Stomach (tissue), 19 donors: ENCODE measurements at places on chromosomes 4 and X.
A peak's percentile ranks its signal among the peaks of the same experiment; 100 is the strongest.

DNA sequence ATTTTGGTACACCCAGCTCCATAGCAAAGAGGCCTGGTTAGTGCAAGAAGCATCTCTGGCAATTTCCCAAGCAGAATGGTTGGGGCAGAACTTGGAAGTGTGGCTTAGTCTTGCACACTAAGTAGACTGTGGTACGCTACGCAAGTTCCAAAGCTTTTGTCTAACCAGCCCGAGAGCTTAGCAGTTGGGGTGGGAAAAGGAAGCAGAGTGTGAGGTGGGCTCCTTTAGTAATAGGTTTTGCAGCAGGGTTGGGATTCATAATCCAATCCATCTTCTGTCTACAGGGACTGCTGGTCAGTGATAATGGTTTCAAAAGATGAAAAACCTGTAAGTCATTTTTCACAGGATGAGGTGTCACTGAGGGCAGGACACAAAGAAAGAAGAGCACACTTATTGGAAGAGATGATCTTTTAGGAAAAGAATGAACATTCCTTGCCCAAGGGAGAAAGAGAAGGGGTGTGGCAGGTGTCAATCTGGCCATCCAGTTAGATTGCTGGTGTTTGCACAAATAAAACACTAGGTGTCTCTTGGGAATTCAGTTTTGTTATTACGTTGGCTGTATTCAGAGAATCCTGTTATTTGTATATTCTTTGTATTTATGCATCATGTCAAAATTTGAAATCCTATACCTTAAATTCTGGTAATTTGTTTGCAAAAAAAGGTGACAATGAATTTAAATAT lies 244.3 kb downstream of the GPAT3 start:
- no peak overlapping the region for H3K4me3 ChIP-seq
- H3K36me3 ChIP-seq: no peaks in the 10 kb centered on the region
- DNase-seq: no peak
- no peaks in the 10 kb centered on the region for H3K27me3 ChIP-seq
- no peak overlapping the region for H3K27ac ChIP-seq

GRCh38 chrX:119273420-119274192 lies 37.5 kb downstream of the PGRMC1 start:
- peak overlapping the region; percentile 4 for H3K4me3 ChIP-seq
- peaks cover 20% of the 10 kb centered on the region for H3K27me3 ChIP-seq
- no peaks in the 10 kb centered on the region for H3K4me1 ChIP-seq
- H3K27ac ChIP-seq: no peak overlapping the region

GRCh38 chr4:125484912-125485311 lies 170.2 kb downstream of the FAT4 start:
- H3K4me3 ChIP-seq: no peak overlapping the region
- H3K27ac ChIP-seq: no peak overlapping the region
- H3K36me3 ChIP-seq: no peaks in the 10 kb centered on the region

DNA sequence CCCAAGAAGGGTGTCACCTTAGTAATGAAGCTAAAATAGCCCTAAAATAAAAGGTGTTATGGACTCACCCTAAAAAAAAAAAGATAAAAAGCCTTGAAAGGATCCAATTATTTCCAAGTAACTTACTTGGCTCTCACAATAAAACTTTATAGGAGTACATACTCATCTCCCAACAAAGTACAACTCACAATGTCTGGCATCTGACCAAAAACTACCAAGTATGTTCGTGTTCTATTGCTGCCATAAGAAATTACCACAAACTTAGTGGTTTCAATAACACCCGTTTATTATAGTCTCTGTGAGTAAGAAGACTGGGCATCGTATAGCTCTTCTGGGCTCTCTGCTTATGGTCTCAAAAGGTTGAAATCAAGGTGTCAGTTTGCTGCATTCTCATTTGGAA lies 51.0 kb downstream of the BEX1 start:
- no peaks in the 10 kb centered on the region for H3K36me3 ChIP-seq
- no peak overlapping the region for H3K4me3 ChIP-seq
- no peaks in the 10 kb centered on the region for H3K4me1 ChIP-seq
- H3K27ac ChIP-seq: no peak overlapping the region
- no peak for DNase-seq

DNA sequence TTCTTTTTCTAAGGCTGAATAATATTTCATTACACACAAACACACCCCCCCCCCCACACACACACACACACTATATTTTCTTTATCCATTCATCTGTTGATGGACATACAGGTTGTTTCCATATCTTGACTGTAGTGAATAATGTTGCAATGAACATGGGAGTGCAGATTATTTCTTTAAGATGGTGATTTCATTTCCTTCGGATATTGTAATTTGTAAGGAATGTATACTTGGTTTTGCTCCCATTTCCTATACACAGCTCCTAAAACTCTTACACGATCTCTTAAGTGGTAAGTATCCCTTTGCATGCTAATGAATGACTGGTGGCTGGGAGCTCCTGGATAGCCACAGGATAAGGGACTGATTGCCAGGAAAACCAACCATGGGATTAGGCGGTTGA lies 14.7 kb upstream of the RBMXL3 start:
- no peak overlapping the region for H3K4me3 ChIP-seq
- H3K27ac ChIP-seq: no peak overlapping the region
- H3K4me1 ChIP-seq: no peaks in the 10 kb centered on the region
- no peak for DNase-seq
- H3K27me3 ChIP-seq: no peaks in the 10 kb centered on the region
- no peaks in the 10 kb centered on the region for H3K36me3 ChIP-seq

- DNase-seq: peak; percentile 59
- H3K27ac ChIP-seq: no peak overlapping the region
- H3K36me3 ChIP-seq: no peaks in the 10 kb centered on the region
- H3K4me1 ChIP-seq: no peaks in the 10 kb centered on the region
Observed at GRCh38 chrX:36867143-36867542, 141.0 kb upstream of the FAM47C start.

- no peaks in the 10 kb centered on the region for H3K36me3 ChIP-seq
- H3K4me1 ChIP-seq: no peaks in the 10 kb centered on the region
- peaks cover 3% of the 10 kb centered on the region for H3K27me3 ChIP-seq
- H3K27ac ChIP-seq: no peak overlapping the region
Observed at GRCh38 chr4:7699031-7699430, 240.6 kb downstream of the AFAP1 start.

DNA sequence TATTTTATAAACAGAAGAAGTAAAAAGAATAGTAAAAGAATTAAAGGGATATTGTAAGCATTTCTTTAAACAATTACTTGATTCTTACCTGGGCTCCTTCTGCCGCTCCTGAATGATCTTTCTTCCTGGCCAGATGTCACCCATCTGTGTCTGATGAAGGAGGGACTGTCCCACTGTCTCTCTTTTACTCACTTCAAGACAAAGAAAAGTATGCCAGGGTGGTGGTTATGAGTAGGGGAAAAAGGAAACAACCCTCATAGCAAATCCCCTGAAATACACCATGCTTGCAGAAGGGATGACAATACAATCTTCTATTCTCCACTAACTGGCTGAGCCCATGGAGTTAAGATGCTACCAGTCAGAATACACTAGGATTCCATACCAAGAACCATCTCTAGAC lies 31.1 kb downstream of the SYTL4 start:
- H3K27ac ChIP-seq: no peak overlapping the region
- H3K36me3 ChIP-seq: no peaks in the 10 kb centered on the region
- no peak for DNase-seq
- H3K4me3 ChIP-seq: no peak overlapping the region

DNA sequence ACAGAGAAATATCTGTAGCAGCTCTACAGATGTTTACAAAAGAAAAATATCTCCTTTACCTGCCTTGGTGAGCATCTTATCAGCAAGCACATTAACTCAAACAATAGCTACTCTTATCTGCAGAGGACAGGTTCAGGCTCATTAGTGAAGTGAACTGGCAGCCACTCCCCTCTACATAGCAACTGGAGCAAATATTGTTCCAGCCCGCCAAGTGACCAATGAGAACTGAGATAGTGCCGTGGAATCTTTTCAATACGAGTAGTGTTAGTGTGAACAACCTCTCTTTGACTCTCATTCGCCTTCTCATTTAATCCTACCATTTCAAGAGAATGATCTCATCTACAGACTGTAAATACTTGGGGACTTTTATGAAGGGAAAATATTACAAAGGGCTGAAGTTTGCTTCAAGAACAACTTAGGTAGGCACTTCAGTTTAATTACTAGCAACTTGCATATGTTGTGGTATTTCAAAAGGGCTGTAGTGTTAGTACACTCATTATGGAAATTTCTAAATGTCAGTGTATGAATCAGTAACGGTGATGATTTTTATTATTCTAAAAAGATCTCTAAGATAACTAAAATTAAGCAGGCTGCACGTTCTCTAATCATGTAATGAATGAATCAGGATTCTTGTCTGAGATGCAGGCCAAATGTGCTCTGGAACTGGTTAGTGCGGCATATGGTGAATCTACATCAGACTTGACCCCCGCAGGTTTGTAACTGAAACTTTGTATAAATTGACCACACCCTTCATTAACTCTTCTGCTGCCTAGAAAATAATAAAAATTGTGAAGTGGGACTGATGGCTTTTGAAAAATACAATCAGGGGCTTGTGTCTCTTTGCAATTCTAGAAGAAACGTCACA lies 72.4 kb downstream of the PALLD start:
- H3K27me3 ChIP-seq: no peaks in the 10 kb centered on the region
- H3K36me3 ChIP-seq: no peaks in the 10 kb centered on the region
- H3K4me1 ChIP-seq: peaks cover 11% of the 10 kb centered on the region
- DNase-seq: peak; percentile 61

- H3K4me3 ChIP-seq: no peak overlapping the region
- H3K4me1 ChIP-seq: no peaks in the 10 kb centered on the region
- H3K36me3 ChIP-seq: no peaks in the 10 kb centered on the region
- no peak overlapping the region for H3K27ac ChIP-seq
- H3K27me3 ChIP-seq: no peaks in the 10 kb centered on the region
Observed at GRCh38 chr4:100254237-100254636, 64.0 kb upstream of the DDIT4L start.

- no peak overlapping the region for H3K4me3 ChIP-seq
- no peak for DNase-seq
- no peaks in the 10 kb centered on the region for H3K4me1 ChIP-seq
Observed at GRCh38 chr4:8543623-8544022, 36.6 kb upstream of the GPR78 start.

DNA sequence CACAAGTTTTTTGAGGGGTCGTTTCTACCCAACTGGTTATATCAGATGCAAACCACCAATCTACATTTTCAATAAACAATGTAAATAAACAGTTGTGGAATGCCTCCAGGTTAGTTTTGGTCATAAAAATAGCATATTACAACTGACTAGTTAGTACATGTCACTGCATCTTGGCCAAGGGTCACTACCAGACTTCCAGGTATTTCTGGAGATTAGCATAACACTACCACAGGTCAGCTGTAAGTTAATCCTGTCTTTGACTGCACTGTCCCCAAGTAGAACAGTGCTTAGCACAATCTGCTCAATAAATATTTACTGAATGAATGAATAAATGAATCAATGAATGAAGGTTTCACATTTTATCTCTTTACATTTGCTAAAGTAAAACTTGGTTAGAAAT lies 64.4 kb downstream of the TBC1D19 start:
- no peaks in the 10 kb centered on the region for H3K36me3 ChIP-seq
- H3K4me3 ChIP-seq: no peak overlapping the region
- no peaks in the 10 kb centered on the region for H3K4me1 ChIP-seq
- no peaks in the 10 kb centered on the region for H3K27me3 ChIP-seq
- H3K27ac ChIP-seq: no peak overlapping the region
- no peak for DNase-seq

DNA sequence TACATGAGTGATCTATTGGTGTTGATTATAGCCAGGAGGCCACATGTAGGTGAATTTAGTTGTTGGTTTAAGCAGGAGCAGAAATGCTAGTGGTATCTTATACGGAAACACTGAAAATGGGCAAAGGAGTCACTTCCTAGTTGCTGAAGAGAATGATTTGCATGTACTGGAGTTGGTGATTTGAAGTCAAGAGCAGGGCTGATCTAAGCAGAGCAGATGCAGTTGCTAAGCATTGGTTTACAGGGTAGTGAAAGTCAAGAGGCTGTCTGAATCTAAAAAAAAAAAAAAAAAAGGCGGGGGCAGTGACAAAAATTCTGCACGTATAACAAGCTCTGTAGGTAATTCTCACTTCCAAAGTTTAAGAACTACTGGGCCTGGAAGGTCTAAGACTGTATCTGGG lies 90.4 kb upstream of the HPRT1 start:
- no peaks in the 10 kb centered on the region for H3K36me3 ChIP-seq
- DNase-seq: no peak
- no peaks in the 10 kb centered on the region for H3K27me3 ChIP-seq
- H3K4me3 ChIP-seq: no peak overlapping the region
- no peak overlapping the region for H3K27ac ChIP-seq

GRCh38 chrX:64842492-64842891 lies 133.8 kb downstream of the ZC4H2 start:
- H3K27ac ChIP-seq: no peak overlapping the region
- no peak overlapping the region for H3K4me3 ChIP-seq
- H3K4me1 ChIP-seq: no peaks in the 10 kb centered on the region
- peak; percentile 1 for DNase-seq
- H3K27me3 ChIP-seq: no peaks in the 10 kb centered on the region

GRCh38 chr4:47374477-47374876 lies 89.0 kb downstream of the COMMD8 start:
- H3K27ac ChIP-seq: no peak overlapping the region
- H3K4me1 ChIP-seq: no peaks in the 10 kb centered on the region
- H3K36me3 ChIP-seq: no peaks in the 10 kb centered on the region
- no peak overlapping the region for H3K4me3 ChIP-seq
- no peak for DNase-seq
- H3K27me3 ChIP-seq: no peaks in the 10 kb centered on the region

- no peak overlapping the region for H3K4me3 ChIP-seq
- peak; percentile 9 for DNase-seq
- H3K27me3 ChIP-seq: no peaks in the 10 kb centered on the region
- no peaks in the 10 kb centered on the region for H3K36me3 ChIP-seq
- H3K27ac ChIP-seq: no peak overlapping the region
Observed at GRCh38 chr4:152607178-152607577, 71.3 kb upstream of the FBXW7 start.

DNA sequence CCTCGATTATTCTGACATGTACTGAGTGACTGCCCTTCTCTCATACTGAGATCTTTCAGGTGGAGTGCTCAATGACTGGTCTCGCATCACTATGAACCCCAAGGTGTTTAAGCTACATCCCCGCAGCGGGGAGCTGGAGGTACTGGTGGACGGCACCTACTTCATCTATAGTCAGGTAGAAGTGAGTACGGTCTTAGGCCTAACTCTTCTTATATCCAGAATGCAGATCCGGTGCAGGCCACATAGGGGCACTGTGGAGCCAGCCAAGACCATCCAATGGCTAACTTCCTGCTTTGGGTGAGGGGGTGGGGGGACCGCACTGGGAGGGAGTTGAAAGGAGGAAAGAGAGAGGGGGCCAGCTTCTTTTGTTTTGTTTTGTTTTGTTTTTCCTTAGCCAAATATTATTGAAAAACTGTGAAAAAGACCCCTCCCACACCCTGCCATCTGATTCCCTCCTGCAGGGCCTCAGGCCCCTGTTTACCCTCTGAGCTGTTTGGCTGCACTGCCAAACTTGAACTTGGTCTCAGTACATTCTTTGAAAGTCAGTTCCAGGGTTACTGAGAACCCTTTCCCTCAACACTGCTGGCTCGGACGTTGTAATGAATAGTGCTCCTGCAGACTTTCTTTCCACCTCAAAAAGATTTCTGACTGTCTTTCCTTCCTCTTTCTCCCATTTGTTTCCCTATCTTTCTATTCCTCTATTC lies 16.2 kb downstream of the AWAT2 start:
- peak; percentile 60 for DNase-seq
- H3K27me3 ChIP-seq: no peaks in the 10 kb centered on the region
- H3K4me3 ChIP-seq: no peak overlapping the region
